ENCODE measurements at places on chromosomes 4 and X.

- DNase-seq, result no peak
Observed at GRCh38 chrX:24805201-24805600, 111.5 kb downstream of the POLA1 start.

DNA sequence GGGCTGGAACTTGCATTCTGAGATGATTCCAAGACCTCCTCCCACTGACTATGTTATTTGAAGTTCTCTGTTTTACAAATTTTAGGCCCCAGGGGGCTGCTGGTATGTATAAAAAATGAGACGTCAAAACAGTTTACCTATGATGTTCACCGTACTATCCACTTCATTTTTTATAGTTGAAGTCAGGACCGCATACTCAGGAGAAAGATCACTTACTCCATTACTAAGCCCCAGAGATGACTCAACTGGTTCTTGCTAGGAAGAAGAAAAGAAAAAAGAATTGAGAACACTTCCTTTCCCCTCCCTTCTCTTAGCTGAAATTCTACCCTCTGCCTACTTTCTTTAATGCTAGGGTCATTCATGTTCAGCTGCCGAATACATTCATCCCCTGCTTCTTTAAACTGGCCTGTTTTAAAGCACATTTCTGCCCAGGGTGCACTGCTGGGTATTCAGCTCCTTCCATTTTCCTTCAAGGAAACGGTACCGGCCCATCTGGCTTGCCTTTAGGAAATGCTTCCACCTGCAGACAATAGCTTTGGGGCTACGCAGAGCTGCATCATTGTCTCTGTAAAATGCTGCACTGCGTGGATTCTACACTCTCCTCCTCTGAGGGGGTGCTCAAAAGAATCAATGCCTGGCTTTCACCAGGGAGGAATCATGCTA lies 66.2 kb downstream of the IRF2 start:
- DNase-seq, result no peak

DNA sequence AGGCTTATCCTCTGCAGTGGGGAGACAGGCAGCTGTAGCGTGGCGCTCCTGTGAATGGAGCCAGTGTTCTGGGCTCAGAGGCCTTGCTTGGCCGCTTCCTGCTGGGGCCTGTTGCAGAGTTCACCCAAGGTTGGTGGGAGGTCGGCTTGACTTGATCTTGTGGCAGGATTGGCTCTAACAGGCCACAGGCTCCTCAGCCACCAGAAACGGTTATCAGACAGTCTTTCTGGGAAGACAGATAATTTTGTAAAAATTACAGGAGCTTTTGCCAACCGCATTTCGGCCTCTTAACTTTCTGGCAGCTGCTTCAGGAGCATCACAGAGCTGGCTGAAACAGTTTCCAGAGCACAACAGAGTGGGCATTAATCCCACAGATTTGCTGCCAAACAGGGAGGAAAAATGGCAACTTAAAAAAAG lies 66.4 kb downstream of the DIPK2B start:
- DNase-seq, result no peak

DNA sequence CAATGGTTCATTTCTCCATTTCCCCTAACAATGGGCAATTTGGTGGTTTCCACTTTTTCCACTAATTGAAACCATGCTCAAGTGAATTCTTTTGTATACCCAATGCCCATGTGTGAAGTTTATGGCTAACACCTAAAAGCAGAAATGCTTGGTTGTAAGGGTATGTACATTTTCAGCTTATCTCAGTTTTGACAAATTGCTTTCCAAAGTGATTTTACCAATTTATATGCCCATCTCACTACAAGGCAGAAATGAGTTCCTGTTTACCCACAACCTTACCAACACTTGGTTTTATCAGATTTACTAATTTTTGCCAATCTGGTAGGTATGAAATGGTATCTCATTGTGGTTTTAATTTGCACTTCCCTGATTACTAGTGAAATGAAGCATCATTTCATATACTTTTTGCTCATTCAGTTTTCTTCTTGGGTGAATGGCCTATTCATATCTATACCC lies 14.8 kb downstream of the GPR34 start:
- no peak for DNase-seq

DNA sequence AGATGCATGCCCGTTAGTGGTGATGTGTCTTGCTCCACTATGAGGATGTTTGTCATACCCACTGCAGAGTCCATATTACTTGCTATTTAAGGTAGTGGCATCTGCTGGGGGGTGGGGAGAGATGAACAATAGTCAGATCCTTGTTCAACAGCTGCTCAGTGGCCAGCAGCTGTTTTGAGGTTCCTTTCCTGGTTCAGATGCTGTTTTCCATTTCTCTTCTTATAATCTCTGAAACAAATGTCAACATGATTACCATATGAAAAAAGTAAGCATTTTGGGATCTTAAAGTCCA lies 1567.9 kb upstream of the TENM3 start:
- DNase-seq, result no peak

DNA sequence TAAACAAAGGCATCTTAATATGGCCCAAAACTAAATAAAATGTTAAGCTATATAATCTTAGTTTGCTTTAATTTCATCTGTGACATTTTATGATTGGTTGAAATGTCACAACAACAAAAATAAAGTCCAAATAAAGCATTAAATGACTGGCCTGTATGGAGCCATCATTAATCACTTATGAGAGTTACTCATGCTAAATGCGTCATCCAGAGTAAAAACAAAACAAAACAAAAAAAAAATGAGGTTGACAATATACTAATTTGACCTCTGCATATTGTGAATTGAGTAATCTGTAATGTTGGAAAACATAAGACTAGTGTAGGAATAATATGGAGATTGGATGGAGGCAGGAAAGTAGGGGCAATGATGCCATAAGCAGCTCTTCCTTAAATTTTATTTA lies 139.7 kb downstream of the MAPK10 start:
- DNase-seq, result no peak

- no peak for DNase-seq
Observed at GRCh38 chr4:188053302-188053701, 56.1 kb downstream of the TRIML2 start.
